ENCODE measurements at places on chromosomes 3 and 15. TPM values are rescaled to one million over a fixed set of nuclear protein-coding genes. Genes with fewer than 3 reads are reported as not detected.
A peak's percentile ranks its signal among the peaks of the same experiment; 100 is the strongest.

GRCh38 chr3:127052121-127052561, 69.2 kb downstream of the PLXNA1 start:
- no peaks in the 10 kb centered on the region for H3K36me3 ChIP-seq
- no peaks in the 10 kb centered on the region for H3K4me1 ChIP-seq
- DNase-seq: no peak
- no peak overlapping the region for H3K4me3 ChIP-seq
- H3K27me3 ChIP-seq: no peaks in the 10 kb centered on the region

DNA sequence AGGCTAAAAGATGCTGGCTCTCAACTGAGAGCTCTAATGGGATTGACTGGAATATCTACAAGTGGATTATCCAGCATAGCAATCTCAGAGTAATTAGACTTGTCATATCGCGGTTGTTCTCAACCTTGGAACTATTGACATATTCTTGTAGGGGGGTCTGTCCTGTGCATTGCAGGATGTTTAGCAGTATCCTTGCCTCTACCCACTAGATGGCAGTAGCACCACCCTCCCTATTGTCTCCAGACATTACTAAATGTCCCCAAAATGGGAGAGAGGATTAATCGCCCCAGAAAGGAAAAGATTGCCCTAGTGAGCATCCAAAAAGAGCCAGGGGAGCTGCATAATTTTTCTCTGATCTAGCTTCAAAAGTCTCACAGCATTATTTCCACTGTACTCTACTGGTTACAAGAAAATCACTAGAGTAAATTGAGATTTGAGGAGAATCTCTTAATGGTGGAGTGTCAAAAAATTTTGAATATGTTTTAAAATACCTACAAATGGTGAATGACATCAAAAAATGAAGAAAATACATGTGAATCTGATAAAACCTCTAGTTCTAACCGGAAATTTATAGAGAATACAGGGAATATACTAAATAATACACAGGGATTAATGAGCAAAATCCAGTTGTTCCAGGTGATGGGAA, 388.2 kb upstream of the AGTR1 start:
- H3K4me1 ChIP-seq: no peaks in the 10 kb centered on the region
- no peaks in the 10 kb centered on the region for H3K36me3 ChIP-seq
- no peak overlapping the region for H3K4me3 ChIP-seq
- DNase-seq: no peak
- H3K27ac ChIP-seq: no peak overlapping the region
- H3K27me3 ChIP-seq: no peaks in the 10 kb centered on the region

DNA sequence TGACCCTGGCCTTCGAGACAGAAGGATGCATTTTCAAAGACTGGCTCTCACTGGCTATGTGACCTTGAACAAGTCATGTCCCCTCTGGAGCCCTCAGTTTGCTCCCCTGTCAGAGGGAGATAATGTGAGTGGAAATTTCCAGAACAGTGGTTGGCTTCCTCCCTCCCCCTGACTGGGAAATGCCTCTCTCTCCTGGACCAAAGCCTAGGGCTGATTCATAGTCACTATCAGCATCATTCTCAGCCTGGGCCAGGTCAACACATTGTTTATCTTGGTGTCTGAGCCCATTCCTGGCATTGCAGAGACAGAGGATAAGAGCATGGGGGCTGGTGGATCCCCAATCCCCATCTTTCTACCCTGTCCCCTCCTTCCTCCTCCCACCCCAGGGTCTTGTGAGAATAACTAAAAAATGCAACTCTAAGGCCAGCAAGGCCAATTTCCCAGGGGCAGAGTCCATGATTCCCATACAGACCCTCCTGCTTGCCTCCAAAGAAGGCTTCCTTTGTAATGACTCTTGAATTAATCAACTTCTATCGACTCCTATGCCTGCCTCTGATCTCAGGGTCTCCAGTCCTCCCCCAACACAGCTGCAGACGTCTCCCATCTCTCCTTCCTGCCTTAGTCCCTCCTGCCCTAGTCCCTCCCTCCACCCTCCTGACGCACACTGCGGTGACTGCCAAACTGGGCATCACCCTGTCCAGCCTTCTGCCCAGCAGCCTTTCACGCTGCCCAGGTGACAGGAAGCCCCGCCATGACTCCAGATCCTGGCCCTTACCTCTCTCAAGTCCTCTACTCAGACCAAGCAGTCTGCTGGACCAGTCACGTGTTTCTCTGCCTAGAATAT, 35.4 kb upstream of the CORO2B start:
- H3K4me1 ChIP-seq: no peaks in the 10 kb centered on the region
- H3K27ac ChIP-seq: no peak overlapping the region
- H3K4me3 ChIP-seq: no peak overlapping the region
- peaks cover 6% of the 10 kb centered on the region for H3K27me3 ChIP-seq

The ADGRG7 gene
- total RNA-seq: 2.8 TPM

DNA sequence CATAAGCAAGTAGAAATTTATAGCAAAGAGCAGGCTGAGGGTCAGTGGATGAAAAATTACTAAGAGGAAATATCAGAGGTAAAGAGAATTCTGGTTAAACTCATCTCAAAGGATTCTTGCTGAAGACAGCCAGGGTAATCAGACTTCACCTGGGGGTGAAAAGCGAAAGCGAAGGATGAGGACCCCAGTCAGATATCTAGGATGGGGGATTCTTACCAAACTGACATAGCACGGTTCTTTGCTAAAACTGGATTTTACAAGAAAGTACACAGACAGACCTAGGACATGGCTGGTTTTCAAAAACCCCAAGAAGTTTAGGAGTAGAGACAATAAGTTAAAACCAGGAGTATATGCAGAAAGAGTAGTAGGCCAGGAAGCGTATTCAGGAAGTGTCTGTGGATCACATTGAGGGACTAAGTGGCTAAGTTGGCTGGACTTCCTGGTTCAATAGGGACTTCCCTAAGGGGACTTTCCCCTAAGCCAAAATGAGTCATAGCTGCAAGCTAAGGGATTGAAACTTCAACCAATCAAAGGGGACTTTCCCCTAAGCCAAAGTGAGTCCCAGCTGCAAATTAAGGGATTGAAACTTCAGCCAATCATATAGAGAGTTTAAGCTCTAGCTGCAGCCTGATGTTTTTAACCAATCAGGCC, 2.4 kb upstream of the CFAP91 start:
- no peak overlapping the region for H3K27ac ChIP-seq
- H3K27me3 ChIP-seq: peaks cover 6% of the 10 kb centered on the region
- no peak overlapping the region for H3K4me3 ChIP-seq
- H3K36me3 ChIP-seq: no peaks in the 10 kb centered on the region

DNA sequence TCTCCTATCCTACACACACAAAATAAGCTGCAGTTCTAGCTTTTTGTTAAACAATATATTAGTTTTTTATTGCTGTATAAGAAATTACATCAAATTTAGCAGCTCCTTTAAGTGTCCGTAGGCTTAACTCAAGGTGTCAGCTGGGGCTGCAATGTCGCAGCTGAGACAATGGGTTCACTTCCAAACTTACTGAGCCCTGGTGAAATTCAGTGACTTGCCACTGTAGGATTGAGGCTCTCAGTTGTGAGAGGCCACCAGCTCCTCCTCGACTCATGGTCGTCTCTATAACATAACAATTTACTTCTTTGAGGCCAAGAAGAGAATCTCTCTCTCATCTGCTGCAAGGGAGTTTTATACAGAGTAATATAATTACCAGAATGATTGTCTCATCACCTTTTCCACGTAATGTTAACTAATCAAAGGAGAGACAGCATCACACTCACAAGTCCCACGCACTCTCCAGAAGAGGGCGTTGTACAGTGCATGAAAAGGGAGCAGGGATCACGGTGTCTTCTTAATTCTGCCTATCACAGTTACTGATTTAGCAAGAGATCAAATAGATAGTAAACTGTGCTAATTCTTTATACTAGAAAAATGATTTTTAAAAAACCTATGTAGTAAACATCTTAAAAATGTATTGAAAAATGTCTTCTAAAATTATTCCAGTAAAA, 735.6 kb upstream of the GBE1 start:
- H3K36me3 ChIP-seq: no peaks in the 10 kb centered on the region
- no peak overlapping the region for H3K27ac ChIP-seq
- no peak overlapping the region for H3K4me3 ChIP-seq
- H3K4me1 ChIP-seq: no peaks in the 10 kb centered on the region
- no peak for DNase-seq
- H3K27me3 ChIP-seq: no peaks in the 10 kb centered on the region

GRCh38 chr3:18423401-18424212, 1.5 kb downstream of the SATB1 start:
- H3K4me1 ChIP-seq: peaks cover 17% of the 10 kb centered on the region
- H3K27ac ChIP-seq: peak overlapping the region; percentile 79
- H3K27me3 ChIP-seq: no peaks in the 10 kb centered on the region
- peak overlapping the region; percentile 90 for H3K4me3 ChIP-seq
- no peak for DNase-seq
- H3K36me3 ChIP-seq: peaks cover 13% of the 10 kb centered on the region

DNA sequence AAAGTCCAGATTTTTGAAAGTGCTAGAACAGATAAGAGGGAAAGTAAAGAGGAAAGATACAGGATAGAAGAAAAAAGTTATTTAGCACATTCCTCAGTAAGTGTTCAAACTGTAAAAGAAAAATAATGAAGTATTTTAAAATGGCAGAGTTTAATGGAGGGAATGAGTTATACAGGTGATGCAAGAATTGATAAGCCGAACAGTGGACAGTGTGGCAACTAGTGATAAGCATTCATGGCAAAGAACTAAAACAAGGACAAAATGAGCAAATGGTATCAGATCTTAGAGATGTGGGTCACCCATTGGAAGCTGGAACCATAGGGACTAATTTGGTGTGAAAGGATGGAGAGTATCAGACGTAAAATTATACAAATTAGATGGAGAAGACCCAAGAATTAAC, 622.9 kb upstream of the SGO1 start:
- H3K36me3 ChIP-seq: no peaks in the 10 kb centered on the region
- no peaks in the 10 kb centered on the region for H3K4me1 ChIP-seq
- no peaks in the 10 kb centered on the region for H3K27me3 ChIP-seq
- DNase-seq: no peak
- no peak overlapping the region for H3K27ac ChIP-seq
- H3K4me3 ChIP-seq: no peak overlapping the region

- H3K4me1 ChIP-seq: peaks cover 41% of the 10 kb centered on the region
- H3K27me3 ChIP-seq: no peaks in the 10 kb centered on the region
- H3K4me3 ChIP-seq: no peak overlapping the region
- no peak for DNase-seq
Observed at GRCh38 chr3:4729061-4729973, 236.2 kb downstream of the ITPR1 start.

The GOLGA8T gene
- total RNA-seq: 0.19 TPM

GRCh38 chr3:66499881-66500575, 794 bp downstream of the LRIG1 start:
- no peaks in the 10 kb centered on the region for H3K36me3 ChIP-seq
